Activated CD8-positive, alpha-beta memory T cell treated with anti-CD3 and anti-CD28 coated beads for 1 hour (primary cell): ENCODE measurements at places on chromosomes 3 and 15.

DNA sequence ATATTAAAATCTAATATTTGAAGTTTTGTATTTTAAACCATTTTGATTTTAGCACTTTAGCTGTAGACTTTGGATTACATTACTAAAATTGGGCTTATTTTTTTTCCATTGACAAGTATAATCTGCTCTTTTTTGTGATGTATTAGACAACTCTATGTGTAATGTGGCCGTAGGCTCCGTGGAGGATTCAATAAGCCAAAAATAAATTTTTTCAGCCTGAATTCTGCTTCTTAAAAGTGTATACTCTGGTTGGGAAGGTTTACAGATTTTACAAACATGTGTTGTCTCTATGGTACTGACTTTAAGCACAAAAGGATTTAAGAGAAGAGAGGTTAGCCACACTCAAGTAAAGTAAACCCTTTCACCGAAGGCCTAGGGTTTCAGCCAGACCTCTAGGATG lies 110.8 kb downstream of the PLCL2 start:
- no peak for DNase-seq

DNA sequence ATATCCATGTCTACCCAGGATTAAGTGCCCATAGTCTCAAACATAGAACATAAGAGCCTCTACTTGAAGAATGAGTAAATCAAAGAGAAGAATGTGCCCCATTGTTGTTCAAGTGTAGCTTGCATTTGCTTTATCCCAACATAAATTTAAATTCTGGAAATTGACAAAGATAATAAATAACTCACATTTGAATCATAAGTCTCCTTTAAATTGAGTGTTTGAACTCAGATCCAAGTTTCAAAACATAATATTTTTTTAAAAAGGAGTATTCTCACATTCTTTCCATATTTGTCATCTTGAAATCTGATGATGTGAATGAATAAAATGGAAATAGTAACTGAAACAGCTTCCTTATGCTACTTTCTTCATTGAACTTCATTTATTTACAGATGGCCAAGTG lies 135.2 kb downstream of the MECOM start:
- no peak for DNase-seq

DNA sequence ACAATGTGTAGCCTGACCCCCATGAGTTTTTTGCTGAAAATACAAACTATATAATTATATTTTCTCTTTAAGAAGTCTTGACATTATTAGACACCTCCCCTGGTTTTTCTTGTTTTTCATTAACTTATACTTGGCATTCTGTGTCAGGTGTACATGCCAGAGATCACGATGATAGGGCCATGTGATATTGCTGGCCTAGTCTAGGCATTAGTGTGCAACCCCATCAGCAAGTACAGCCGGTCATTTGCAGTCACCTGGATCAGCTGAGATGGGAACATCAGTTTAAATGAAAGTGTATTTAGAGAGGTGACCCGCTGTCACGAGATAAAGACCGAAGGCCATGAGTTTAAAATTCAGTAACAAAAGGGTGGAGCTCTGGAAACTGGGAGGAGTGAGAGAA lies 12.6 kb upstream of the SPPL2A start:
- no peak for DNase-seq

DNA sequence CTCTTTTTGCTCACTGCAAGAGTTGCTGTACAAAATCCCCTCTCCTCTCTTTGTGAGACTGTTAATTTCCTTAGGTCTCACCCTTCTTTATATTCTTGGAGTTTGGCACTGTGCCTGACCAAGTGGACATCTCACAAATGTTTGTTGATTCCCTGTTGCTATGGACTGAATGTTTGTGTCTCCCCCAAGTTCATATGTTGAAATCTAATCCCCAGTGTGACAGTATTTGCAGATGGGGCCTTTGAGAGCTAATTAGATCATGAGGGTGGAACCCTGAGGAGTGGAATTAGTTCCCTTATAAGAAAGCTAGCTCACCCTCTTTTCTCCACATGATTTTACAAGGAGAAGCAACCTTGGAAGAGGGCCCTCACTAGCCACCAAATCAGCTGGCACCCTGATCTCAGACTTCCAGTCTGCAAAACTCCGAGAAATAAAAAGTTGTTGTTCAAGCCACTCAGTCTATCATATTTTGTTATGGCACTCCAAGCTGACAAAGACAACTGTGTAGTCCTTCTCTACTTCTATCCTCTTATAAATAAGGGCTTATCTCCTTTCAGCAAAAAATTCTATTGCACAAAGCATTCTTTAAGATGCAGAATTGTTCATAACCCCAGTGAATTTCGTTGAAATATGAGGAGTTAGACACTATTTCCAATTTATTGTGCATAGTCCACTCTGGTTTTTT lies 65.5 kb upstream of the NPHP3 start:
- no peak for DNase-seq

DNA sequence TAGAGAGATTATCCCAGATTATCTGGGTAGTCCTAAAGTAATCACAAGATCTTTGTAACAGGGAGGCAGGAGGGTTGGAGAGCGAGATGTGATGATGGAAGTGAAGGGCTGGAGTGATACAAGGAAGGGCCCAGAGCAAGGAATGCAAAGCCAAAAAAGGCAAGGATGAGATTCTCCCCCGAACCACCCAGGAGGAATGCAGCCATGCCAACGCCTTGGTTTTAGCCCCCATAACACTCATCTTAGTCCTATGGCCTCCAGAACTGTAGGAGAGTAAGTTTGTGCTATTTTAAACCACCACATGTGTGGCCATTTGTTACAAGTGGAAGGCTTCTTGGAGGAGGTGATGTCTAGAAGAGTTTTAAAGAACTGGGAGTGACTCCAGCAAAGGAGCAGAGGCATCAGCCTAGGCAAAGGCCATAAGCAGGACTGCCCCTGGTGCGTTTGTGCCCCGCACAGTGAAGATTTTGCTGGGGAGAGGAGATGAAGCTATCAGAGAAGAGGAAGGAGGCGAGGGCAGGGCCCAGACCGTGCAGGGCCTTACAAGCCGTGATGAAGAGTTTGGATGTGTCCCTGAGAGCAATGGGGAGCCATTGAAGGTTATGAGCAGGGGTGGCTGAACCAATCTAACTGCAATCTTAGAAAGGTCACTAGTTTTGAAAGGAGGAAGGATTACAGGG lies 25.3 kb upstream of the CORO2B start:
- no peak for DNase-seq

DNA sequence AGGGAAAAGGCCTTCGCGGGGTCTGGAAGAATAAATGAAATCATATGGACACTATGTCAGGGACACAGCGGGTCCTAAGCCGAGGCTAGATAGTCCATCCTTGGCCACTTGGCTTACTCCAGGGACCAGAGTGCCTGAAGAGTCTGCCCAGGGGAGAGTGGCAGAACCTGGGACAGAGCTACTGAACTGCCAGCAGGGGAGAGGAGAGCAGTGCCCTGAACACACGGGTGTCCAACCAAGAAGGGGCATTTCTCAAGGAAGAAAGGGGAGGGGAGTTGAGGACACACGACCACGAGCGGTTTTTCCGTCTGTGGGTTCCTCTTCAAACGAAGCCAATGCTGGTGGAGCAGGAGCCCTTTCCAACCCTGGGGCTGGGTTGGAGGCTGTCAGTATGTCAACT lies 1.0 kb downstream of the ACAN start:
- DNase-seq, result no peak

GRCh38 chr15:42163947-42164550 lies 7.6 kb upstream of the PLA2G4F start:
- no peak for DNase-seq

GRCh38 chr3:140242818-140243276 lies 307.9 kb downstream of the CLSTN2 start:
- DNase-seq, result no peak

DNA sequence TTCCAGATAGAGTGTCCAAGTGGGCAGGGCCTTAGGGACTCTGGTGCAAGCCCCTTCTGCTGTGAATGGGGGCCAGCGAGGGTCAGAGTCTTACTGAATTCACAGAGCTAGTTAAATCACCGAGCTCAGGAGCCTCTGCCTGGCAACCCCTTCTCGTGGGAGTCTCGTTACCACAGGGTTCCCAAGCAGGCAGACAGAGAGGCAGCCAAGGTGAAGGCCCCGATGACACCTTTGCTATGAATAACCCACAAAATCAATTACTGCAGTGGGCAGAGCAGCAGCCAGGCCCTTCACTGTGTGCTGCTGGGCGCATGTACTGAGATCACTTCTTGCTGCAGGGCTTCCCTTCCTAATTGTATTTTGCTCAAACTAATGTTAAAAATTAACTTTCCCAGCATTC lies 56.9 kb downstream of the SPSB4 start:
- no peak for DNase-seq

DNA sequence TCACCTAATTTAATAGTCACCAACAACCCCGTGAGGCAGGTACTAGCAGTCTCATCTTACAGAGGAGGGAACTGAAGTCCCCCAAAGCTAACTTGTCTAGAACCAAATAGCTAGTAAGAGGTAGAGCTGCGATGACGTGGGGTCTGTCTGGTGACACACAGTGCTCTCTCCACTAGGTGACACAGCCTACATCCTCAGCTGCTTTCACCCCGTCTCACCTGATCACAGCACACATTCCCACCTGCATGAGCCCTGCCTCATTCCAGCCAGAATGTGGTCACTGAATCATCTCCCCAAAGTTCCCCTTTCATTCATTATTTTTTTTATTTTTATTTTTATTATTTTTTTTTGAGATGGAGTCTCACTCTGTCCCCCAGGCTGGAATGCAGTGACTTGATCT lies 21.3 kb upstream of the MAGEF1 start:
- no peak for DNase-seq

DNA sequence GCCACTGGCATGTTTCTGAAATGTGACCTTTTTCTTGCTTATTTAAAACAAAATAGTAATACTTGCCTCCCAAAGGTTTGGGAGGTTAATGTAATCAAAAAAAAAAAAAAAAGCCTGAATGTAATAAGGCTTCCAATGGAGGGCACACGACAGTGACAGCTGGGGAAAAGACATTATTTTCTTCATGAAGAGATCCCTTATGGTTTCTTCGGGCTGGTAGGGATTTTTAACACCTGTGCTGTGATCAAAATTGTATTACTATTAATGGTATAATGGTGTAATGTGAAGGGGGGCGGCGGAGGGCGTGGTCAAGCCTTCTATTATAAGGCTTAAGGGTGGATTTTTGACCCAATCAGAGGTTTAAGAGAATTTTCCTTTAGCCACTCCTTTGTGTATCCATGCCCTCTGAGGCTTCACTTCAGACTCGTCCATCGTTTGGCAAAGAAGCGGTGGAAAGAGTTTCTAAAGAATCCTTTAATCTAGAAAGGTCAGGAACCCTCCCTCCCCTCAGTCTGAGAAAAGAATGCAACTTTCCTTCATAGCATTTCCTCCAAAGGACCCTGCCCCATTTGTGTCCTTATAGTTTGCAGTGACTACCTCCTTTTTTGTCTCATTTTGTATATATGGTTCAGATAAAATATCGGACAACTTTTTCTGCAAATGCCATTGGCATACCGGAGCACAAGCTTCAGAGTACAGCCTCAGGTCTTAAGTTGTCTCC lies 89.5 kb upstream of the CHD2 start:
- DNase-seq, result no peak

DNA sequence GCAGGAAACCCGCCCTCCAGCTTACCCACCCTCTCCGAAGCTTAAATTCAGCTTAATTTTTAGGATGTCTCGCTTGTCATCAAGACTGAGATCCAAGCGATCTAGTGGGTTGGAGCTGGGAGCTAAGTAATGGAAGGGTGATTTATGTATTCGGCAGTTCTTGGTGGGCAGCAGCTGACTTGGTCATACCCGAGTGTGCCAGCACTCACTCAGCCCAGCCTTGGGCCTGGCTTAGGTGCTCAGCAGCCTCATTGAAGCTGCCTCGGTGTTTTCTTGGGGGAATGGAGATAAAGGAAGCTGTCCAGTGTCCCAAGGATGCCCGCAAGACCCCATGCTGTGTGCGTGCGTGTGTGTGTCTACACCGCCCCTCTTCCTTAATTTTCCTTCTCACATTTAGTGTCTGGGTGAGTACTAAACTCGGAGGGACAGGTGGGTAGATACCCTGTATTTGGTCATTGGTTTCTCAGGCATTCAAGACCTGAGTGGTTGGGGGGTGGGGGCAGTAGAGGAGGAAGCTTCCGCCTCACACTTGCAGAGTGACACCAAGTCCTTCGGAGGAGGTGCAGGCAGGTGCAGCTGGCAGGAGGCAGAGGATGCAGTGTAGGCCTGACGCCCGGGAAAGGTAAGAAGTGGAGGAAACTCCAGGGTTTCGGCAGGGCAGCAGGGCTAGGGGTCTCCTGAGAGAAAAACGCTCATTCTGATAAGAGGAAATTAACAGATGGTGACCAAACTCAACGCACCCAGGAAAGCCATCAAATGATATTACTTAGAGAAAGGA lies 92.8 kb downstream of the PCSK6 start:
- no peak for DNase-seq

GRCh38 chr15:84611631-84612030 lies 10.8 kb downstream of the ZSCAN2 start:
- DNase-seq, result no peak

GRCh38 chr3:62003835-62004234 lies 369.5 kb downstream of the FEZF2 start:
- no peak for DNase-seq

DNA sequence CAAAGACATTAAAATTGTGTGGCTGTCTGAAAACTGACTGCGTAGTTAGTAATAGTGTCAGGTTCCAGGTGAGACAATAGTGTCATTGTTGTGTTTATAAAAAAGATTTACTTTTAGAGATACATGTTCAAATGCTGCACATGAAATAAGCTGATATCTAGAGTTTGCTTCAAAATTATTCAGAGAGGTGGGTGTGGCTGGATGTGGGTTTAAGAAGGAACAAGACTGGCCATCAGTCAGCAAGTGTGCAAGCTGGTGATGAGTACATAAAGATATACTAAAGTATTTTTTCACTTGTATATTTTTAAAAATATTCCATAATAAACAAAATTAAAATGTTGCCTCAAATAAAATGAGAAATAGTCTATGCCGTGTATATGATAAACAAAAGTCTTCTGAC lies 190.6 kb downstream of the ARRDC4 start:
- no peak for DNase-seq

DNA sequence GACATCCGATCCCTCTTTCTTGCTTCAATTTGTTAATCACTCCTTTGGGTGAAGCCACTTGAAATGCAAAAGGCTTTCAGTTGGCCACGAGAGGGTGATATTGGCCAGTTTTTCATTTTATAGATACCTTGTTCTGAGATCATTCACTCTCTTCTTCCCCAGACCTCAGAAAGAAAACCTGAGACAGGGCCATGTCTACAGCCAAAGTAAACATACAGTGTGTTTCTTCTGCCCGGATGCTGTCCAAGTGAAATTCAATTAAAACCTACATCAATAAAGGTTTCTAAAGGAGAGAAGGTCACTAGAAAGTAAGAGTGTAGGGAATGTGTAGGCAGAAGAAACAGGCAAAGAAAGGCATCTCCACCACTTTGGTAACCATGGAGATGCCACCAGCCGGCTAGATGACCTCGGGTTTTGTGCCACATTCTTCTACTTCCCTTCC lies 39.5 kb upstream of the FMN1 start:
- DNase-seq, result no peak

DNA sequence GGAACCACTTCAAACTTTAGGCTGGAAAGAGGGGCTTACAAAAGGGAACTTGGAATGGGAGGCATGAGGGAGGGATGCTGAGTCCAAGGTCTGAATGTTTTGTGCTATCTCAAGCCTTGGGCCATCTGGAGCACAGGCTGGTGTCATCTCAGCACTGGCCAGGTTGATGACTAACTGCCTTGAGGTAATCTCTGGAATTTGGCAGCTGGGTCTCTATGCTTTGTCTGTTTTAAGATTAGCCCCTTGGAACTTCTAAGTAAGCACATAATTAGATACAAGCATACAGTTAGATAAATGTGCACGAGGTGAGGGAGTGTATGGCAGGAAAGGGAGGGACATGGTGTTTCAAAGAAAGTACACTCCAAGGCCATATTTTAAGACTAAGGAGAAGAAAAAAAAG lies 252.4 kb upstream of the CCDC54 start:
- DNase-seq, result no peak
